NCI-H1694 treated with DMSO at 0.1 percent for 48 hours (cell line): ENCODE measurements at places on chromosomes 3 and 15.

- DNase-seq, result no peak
These were observed 36.4 kb upstream of the BNC1 start for GRCh38 chr15:83320844-83321243.

DNA sequence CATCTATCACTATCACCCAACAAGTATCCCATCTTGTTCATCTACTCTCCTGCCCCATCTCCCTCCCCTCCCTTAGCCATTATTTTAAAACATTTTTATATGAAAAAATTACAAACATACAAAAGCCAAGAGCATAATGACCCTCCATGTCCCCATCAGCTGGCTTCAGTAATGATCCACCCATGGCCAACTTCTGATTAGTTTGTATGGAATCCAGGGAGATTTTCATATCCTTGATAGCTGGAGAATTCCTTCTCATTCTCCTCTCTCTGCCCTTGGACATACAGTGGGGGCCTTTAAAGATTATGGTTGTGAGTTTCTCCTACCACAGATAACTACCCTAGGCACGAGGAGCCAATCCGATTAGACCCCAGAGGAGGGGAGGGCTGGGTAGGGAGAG is 40.2 kb downstream of the IRAK2 start:
- no peak for DNase-seq

- no peak for DNase-seq
These were observed 97.5 kb downstream of the CHDH start for GRCh38 chr3:53748512-53749271.

- no peak for DNase-seq
These were observed 166.2 kb downstream of the UACA start for GRCh38 chr15:70597056-70597603.

- no peak for DNase-seq
These were observed 105.1 kb upstream of the IGF1R start for GRCh38 chr15:98543237-98543636.

- no peak for DNase-seq
These were observed 65.1 kb upstream of the EPHA3 start for GRCh38 chr3:89042236-89042835.

GRCh38 chr3:108293858-108294257 is 2.5 kb upstream of the HHLA2 start:
- DNase-seq, result no peak

- no peak for DNase-seq
These were observed 173.2 kb upstream of the PRICKLE2 start for GRCh38 chr3:64398476-64398875.

- peak; percentile 78 for DNase-seq
These were observed 217.7 kb upstream of the CGNL1 start for GRCh38 chr15:57158589-57158988.

- DNase-seq, result no peak
These were observed 61.4 kb upstream of the ARHGEF26 start for GRCh38 chr3:154059833-154060232.

DNA sequence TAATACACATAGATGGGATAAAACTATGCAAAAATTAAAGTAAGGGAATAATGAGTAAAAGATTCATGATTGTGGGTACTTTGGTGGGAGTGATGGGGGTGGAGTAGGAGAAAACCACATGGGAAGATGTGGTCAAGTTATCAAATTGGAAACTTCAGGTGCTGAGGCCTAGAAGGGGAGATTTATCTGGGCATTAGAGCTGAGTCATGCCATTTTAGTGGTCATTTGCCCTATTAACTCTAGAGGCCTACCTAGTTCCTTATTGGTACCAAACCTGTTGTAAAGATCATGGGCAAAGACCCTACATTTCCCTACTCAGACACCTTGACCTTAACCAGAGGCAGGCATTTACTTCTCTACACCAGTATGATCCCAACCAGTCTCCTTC is 125.9 kb upstream of the BCL6 start:
- DNase-seq, result no peak

DNA sequence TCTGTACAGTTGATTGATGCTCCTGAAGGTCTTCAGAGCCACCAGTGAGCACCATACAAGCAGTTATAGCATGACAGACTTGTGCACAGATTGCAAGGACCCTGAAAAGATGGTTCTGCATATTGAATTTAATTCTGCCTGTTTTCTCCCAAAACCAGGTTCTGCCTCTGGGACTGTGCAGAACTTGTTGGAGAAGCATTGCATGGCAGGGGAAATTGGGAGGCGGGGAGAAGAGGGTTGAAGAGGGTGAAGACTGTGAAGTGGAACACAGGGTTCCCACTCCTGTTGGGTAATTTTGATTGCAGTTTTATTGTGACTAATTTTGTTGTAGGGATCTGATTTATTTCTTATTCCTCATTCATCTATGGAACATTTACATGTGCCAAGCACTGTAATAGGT is 10.3 kb downstream of the ZNF80 start:
- no peak for DNase-seq

DNA sequence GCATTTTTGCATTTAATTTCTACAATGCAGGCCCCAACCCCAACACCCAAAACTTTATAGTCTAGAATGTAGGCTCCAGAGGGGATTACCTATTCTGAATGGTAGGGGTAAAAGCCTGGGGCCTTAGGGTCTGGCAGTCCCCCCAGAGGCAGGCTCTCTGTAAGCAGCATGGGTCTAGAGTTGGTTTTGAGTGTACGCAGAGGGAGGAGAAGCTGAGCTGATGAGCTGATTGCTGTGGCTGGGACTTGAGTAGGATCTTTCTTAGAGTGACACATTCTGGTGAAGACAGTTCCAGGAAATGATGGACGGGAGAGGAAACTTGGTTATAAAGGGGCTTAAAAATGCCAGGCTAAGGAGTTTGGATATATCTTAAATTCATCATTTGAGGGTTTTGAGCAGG is 2.1 kb downstream of the LPP start:
- no peak for DNase-seq

DNA sequence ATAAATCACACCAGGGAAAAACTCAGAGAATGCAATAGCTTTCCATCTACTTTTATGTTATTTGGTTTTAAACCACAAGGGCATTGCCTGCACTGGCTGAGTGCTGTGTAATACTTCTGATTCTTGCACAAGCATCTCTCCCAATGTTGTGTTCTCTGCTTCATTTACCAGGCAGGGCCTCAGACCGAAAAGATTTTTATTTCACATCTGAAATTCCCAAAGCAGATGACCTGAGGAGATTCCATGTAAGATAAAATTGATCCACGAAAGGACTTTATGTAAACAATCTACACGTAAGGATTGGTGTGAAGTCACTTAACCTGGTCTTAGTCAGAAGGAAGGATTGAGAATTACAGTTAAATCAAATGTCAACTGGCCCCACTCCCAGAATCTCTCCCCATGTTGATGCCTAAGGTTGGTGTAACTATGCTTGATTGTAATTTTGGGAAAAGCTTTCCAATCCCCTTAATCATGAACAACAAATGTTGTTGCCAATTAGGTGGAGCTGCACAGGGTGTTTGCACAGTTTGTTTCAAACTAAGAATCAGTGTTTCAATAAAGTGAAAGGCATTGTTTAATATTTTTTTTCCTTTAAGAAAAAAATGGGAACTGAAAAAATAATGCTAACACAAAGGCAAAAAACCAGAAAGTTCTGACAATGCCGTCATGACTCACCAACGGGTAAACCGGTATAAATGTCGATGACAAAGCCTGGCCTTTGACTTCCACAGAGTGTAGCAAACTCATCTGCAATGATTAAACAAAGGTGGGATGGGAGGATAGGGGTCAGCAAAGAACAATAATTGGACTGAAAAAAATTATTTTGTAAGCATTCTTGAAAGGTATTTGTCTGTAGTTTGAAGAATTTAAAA is 128.6 kb downstream of the DUT start:
- no peak for DNase-seq

- DNase-seq, result no peak
These were observed 427.8 kb downstream of the LPP start for GRCh38 chr3:188581792-188582191.

DNA sequence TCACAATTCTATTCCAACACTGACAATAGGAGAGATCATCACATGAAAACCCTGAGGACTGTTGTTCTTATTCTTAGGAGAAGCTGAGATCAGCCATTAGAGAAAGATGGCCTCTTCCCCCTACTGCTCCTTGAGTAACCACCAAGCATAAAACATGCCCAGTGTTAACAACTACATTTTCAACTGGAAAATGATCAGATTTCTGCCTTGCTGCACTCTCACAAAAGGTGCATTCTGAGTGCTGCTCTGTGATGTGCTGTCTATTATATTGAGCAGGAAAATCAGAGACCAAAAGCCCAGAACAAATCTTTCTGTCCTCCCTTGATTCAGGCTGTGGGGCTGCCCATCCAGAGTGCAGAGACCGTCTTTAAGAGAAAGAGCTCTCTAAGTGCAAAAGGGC is 304.6 kb upstream of the TRIM42 start:
- no peak for DNase-seq

DNA sequence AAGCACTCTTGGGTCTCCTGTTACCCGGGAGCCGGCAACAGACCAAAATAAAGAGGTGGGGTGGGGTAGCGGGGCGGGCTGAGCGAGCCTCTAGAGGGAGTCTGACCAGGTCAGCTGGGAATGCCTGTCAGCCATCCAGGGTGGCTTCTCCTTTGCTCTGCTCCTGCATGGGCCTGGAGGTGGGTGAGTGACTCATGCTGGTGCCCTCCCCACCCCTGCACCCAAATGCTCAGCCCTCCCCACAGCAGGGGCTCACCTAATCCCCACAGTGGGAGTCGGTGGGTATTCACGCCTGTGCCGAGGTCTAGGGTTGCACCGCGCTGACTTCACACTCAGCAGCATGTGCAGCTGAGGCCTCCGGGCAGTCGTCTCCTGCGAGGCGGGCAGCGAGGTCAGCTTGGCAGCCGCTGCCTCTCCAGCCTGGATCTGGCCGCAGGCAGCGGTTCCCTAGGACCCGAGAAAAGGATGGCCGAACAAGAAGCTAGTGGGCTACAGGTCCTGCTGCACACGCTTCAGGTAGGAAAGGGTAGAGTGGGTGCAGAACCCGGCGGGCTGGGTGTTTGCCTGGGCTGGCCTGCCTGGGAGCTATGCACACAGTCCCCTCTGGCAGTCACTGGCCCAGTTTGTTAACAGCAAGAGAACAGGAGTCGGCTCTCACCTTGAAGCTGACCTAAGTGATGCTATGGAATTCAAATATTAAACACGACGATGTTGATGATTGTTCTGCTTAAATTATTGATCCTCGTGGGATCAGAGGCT is at the start of gene AGBL1:
Gene AGBL1 (plus strand): TSS at position 364 of the 759 bp plus-strand sequence.
- DNase-seq, result no peak

- DNase-seq, result no peak
These were observed 29.2 kb downstream of the SENP8 start for GRCh38 chr15:72147418-72147817.

DNA sequence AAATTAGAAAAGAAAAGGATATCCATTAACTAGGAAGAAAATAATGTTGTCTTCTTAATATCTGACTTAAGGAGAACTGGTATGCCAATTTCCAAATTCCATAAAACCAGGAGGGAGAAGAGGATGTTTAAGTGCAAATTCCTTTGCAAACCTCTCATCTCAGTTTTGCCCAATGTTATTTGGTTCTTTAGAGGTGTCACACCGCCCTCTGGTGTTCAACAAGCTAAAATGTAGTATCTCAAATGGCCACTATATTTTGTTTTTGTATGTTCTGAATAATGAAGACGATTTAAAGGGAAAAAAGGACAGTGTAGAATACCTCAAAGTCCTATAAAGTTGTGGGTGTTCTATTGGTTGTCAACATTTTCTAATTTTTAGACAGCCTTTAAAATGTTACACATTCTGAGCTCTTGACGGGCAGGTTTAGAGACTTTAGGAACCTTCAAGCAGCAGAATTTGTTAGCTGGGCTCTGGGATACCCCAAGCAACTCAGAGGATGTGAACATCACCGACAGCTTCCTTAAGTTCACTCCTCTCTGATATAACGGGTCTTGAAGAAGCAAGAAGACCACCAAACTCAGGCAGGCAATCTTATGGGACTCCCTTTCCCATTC is 458.3 kb downstream of the MFSD1 start:
- DNase-seq, result peak; percentile 50

DNA sequence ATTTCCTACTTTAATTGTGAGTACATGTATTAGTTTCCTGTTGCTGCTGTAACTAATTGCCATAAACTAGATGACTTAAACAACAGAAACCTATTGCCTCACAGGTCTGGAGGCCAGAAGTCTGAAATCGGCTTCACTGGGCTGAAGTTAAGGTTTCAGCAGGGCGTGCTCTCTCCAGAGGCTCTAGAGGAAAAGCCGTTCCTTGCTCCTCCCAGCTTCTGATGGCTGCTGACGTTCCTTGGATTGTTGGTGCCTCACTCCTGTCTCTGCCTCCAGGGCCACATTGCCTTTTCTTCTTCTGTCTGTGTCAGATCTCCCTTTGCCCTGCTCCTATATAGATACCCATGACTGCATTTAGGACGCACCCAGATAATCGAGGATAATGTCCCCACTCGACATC is 80.9 kb downstream of the ARHGAP31 start:
- no peak for DNase-seq

GRCh38 chr3:45566951-45567411 is 27.6 kb upstream of the LIMD1 start:
- no peak for DNase-seq

GRCh38 chr3:5103743-5104142 is 18.3 kb upstream of the ARL8B start:
- DNase-seq, result no peak

DNA sequence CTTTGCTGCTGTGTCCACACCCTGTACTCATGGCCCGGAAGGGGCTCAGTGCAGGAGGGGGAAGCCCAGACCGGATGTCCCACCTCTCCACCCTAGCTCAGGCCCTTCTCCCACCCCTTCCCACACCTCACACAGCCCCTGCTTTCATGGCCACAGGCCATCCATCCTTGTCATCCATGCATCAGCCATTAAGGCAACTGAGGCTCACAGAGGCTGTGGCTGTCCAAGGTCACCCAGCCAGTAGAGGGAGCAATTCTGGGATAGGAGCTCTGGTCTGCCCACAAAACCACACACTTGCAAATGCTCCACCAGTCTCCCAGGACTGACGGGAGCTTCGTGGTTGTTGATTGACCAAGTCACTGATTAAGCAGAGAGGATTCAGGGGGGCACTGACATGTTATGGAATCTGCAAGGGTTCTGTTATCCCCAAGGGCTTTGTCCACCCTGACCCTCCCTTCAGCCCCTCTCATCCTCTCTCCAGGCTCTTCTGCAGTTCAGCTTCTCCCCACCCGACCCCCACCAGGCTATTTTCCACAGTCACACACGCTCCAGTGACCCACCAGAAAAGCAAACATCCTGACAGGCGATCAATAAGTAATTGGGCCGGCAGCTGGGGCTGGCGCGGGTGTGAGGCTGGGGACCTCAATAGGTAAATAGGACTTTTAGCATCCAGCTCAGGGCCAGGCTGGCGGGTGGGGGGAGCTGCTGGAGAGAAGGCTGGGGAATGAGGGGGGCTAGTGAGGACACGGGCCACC is 15.1 kb downstream of the LINGO1 start:
- DNase-seq, result no peak

GRCh38 chr15:63499175-63499549 is 5.2 kb upstream of the USP3 start:
- DNase-seq, result no peak

- DNase-seq, result no peak
These were observed 36.0 kb upstream of the EOMES start for GRCh38 chr3:27758083-27758482.

GRCh38 chr3:71428841-71429596 is 154.5 kb downstream of the FOXP1 start:
- DNase-seq, result no peak
